CD4-positive, alpha-beta T cell treated with Interleukin-4 for 1 hour (primary cell): ENCODE measurements at places on chromosomes 1 and 21.
A peak's percentile ranks its signal among the peaks of the same experiment; 100 is the strongest.

- no peak for DNase-seq
Observed at GRCh38 chr1:1170215-1171091, 3.2 kb upstream of the TTLL10 start.

- DNase-seq = no peak
Observed at GRCh38 chr1:117173691-117174090, 37.0 kb downstream of the VTCN1 start.

- DNase-seq = no peak
Observed at GRCh38 chr1:101003012-101003650, 22.5 kb downstream of the DPH5 start.

DNA sequence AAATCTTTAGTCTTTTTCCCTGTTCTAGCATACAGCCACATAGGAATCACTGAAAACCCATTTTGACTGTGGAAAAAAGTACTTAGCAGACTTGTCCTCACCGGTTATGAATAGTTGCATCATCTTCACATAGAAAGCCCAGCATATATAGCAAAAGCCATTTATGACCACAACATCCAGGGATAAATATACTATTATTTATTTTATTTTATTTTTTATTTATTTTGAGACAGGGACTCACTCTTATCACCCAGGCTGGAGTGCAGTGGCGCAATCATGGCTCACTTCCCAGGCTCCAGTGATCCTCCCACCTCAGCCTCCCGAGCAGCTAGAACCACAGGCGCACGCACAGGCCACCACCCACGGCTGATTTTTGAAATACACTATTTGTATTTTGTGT lies 175.3 kb downstream of the GALNT2 start:
- no peak for DNase-seq

GRCh38 chr1:183349201-183349711 lies 68.9 kb downstream of the NMNAT2 start:
- no peak for DNase-seq

DNA sequence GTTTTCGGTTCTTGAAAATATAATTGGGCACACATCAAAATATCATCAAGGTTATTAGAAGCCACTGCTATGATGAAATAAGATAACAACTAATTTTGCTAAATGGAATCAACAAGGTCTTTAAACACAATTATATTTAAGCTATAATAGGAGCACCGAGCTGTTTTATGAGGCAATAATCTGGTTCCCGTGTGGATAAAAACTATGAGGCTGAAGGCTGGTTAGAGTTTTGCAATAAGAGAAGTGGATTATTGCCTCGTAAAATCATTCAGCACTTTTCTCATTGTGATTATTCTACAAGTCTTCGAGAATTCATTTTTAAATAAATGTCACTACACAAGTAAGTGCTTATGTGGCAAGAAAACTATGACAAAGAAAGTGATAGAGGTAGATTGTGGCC lies 975.7 kb upstream of the ADGRL2 start:
- DNase-seq = no peak

DNA sequence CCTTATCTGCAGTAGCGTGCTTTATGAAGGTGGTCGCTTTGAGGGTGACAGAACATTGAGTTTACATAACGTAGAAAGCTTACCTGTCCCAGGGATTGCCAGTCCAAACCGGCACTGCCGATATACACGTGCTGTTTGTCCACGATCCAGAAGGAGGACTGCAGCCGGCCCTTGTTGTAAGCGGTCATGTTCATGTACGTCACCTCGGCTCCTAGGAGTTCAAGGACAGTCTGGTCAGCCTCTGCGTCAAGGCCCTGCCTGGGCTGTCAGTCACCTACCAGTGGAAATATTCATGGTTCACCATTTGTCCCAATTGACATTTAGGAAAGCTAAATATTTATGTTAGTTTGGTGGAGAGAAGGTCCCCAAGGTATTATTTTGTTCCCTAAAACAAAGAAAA lies 221.0 kb upstream of the MAP1LC3C start:
- no peak for DNase-seq

DNA sequence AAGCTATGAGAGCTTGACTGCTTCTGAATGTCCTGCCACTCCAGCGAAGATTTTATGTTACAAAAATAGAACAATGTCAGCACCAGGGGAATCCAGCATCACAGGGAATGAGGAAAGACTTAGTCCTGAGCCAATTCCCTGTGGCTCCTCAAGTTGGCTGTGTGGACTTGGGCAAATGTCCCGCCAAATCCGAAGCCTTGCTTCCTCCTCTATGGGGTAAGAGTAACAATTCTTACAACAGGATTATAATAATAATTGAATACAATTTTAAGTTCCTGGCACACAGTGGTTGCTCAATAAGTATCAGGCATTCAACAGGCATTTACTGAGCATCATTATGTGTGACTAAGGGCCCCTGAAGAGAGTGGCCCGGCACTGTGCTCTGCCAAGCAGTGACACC lies 44.4 kb downstream of the STPG1 start:
- DNase-seq = no peak

- no peak for DNase-seq
Observed at GRCh38 chr21:38067086-38067739, 151.0 kb upstream of the KCNJ6 start.

- DNase-seq = no peak
Observed at GRCh38 chr1:155912056-155912536, 947 bp upstream of the RIT1 start.

DNA sequence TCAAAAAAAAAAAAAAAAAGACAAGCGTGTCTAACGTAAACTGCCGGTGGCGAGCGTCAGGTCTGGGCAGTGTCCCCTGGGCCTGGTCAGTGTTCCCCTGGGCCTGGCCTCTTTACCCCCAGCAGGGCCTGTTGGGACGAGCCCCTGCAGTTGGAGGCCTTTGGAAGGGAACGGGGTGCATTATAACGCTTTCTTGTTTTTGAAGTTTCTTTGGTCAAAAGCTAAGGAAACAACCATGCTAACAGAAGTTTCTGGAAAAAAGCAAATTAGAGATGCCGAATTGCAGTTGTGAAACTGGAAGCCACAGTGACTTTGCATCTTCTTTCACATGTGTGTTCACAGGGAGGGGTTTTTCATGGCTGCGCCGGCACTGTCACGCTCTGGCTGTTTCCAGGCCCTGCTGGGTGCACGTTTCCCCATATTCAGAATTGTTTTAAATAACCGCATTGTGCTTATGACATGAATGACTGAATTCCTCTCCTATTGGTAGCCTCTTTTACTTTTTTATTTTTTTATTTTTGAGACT lies 16.0 kb downstream of the RRP1 start:
- peak; percentile 83 for DNase-seq

DNA sequence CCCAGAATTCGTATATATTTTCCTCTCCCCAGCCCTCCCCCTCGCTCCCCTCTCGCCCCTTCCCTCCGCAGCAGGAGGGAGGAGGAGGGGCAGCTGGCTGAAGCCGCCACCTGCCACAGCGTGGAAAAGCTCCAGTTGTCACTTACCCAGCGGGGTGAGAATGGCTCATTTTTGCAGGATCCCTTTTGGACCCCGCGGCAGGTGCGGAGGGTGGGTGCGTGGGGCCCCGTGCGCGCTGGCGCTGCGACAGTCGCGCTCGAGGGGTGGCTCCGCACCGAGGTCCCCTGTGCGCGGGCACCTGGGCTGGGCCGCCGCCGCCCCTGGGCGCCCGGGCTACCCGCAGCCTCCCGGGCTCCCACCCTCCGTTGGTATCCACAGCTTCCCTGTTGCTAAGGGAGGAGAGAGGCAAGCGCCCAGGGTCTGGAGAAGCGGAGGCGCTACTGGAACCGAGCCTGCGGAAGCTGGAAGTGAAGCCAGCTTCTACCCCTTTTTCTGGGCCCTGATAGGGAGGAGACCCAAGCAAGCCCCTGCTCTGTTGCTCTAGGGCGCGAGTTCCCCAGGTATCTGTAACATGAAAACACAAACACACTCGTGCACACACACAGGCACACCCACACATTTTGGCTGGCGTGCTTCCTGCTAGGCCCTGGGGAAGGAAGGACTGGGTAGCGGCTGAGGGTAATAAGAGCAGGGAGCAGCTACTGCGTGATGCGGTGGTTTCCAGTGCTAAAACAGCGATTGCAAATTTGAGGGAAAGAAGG lies at the start of gene ERICH3:
TSS of gene ERICH3 (minus strand) at position 442 of the 761 bp plus-strand sequence. CDS start at position 169, 273 bp downstream.
- DNase-seq = no peak

DNA sequence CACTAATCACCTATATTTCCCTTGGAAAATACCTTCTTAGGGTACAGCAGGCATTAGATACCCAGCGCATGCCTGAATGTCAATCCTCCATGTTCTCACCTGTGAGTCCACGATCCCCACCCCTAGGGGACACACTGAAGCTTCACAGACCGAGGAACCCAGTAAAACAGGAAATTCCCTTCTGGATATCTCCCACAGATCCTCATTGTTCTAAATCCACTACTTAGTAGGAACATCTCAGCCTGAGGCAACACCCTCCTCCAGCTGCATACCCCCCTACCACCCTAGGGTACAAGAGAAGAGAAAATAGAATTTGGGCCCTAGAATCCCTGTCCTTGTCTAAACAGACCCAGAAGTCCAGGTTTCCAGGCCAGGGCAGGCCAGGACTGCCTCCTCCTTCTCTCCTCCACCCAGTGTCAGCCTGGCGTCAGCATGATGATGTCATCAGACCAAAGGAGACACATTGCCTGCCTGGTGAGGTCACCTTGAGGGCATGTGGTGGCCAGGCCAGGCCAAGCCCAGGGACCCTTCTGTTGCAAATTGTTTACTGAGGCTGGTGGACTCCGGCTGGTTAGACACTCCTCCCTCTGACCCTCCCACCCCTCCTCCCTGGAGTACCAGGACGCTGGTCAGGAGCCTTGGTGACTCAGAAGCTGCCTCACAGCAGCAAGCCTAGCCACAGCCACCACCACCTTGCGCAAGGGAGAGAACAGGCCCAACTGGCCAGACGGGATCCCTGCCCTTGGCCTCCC lies 6.2 kb downstream of the NECTIN4 start:
- peak; percentile 83 for DNase-seq

DNA sequence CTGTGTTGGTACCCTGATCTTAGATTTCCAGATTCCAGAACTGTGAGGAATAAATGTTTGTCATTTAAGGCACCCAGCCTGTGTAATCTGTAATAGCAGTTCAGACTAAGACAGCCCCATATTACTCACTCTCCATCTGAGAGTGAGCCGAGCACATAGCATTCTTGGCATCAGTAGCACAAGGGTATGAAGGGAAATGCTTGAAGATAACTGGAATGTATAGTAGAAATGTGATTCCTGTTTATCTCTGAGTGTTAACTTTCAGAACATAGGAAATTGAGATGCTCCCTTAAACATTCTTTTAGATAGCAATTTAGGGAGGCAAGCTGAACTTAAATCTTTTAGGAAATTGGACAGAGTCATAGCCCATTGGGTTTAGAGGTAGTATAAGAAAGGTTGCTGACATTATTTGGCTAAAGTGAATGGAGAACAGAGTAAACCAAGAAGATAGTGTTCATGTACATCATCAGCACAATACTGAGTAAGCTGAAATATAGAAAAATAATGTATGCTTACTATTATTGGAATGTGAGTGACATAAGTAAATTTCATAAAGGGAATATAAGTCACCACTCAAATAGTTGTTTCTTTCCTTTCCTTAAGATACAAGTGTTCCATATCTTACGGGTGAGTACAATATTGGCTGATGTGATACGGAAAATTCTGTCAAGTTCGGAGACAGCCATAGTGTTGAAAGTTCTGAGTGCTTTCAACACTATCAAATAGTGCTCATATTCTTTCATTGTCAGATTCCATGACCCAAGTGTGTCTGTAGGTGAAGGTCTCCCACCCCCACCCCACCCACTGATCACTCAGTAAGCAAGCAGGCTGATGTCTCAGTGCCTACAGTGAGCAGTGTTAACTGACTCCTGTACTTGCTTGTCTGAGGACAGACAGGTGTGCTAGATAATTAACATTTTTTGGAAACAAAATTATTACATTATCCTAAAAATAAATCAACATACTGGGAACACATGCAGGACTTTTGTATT lies 73.7 kb downstream of the LRRC8D start:
- no peak for DNase-seq

- no peak for DNase-seq
Observed at GRCh38 chr1:95536501-95536900, 302.5 kb downstream of the RWDD3 start.

- no peak for DNase-seq
Observed at GRCh38 chr21:42222821-42223390, 4.0 kb downstream of the ABCG1 start.

DNA sequence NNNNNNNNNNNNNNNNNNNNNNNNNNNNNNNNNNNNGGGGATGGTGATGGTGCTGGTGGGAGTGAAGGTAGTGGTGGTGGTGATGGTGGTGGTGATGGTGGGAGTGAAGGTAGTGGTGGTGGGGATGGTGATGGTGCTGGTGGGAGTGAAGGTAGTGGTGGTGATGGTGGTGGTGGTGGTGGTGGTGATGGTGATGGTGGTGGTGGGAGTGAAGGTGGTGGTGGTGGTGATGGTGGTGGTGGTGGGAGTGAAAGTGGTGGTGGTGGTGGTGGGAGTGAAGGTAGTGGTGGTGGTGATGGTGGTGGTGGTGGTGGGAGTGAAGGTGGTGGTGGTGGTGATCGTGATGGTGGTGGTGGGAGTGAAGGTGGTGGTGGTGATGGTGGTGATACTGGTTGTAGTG lies 93.6 kb downstream of the CRYAA start:
- DNase-seq = no peak

DNA sequence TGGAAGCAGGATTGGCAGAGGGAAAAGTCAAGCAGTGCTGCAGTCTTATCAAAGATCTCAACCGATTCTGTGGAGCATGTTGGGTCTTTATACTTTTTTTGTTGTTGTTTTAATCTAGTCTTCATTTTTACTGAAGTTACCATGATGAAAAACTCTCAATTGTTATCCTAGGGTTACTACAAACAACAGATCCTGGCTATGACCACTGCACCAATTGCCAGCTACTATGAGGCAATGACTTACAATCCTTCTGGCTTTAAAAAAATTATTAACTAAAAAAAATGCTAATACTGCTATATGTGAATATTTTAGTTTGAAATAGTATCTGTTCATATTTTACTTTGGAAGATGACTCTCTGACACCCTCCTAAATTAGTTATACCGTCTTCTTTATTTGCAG lies 145.9 kb downstream of the CNIH3 start:
- DNase-seq = no peak

DNA sequence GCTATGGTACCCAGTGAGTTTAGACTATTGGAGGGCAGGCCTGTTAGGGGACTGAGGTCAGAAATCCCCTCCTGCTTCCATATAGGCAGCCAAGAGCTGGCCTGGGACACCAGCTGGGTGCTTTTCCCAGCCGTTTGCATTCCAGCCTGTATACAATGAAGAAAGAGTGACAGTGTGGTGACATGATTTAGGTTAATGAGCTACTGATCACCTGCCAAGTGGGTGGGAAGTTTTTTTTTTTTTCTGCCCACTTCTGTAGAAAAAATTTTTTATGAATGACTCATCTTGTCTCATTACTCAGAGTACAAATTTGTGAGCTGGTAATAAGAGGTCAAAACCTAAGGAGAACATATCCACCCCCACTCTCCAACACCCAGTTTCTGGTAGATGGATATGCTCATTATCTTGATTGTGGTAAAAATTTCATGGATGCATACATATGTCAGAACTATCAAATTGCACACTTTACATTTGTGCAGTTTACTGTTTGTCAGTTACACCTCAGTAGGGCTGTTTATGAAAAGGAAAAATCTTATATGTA lies 16.4 kb upstream of the CGN start:
- no peak for DNase-seq

GRCh38 chr21:21668198-21668597 lies 670.0 kb downstream of the NCAM2 start:
- no peak for DNase-seq

- no peak for DNase-seq
Observed at GRCh38 chr1:23453455-23454000, 29.0 kb upstream of the TCEA3 start.
